NCI-H82 (cell line): ENCODE measurements at places on chromosomes 11 and 22.

GRCh38 chr11:34239465-34240149, 118.2 kb downstream of the ABTB2 start:
- no peak for DNase-seq

DNA sequence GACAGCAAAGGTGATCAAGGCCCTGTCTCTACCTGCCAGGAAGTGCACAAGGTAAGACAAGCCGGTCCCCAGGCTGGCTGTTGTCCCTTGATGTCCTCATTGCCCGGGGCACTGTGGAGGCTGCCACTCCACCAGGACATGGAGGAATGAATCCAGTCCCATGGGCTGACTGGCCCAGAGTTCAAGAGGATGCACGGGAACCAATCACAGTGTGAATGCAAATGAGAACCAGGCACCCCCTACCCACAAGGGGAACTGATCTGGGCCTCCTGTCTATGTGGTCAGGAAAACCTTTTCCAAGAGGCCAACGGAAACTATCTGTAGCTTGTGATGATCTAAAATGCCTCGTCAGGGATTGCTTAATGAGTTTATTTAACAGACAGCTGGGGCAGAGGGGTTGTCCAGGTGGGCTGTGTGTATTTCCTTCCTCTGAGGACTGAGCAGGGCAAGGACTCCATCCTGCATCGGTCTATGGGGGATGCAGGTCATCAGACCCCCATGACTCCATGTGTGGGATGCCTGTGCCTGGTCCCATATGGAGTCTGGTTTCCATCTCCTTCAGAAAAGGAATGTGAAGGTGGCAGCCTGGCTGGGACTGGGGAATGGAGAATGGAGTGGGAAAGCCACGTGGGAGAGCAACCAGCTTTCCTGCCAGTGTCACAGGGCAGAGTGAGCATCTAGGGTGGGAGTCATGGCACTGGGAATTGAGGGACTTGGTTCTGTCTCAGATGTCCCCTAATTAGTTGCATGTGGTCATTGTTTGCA, 60.5 kb downstream of the CD82 start:
- DNase-seq = no peak

DNA sequence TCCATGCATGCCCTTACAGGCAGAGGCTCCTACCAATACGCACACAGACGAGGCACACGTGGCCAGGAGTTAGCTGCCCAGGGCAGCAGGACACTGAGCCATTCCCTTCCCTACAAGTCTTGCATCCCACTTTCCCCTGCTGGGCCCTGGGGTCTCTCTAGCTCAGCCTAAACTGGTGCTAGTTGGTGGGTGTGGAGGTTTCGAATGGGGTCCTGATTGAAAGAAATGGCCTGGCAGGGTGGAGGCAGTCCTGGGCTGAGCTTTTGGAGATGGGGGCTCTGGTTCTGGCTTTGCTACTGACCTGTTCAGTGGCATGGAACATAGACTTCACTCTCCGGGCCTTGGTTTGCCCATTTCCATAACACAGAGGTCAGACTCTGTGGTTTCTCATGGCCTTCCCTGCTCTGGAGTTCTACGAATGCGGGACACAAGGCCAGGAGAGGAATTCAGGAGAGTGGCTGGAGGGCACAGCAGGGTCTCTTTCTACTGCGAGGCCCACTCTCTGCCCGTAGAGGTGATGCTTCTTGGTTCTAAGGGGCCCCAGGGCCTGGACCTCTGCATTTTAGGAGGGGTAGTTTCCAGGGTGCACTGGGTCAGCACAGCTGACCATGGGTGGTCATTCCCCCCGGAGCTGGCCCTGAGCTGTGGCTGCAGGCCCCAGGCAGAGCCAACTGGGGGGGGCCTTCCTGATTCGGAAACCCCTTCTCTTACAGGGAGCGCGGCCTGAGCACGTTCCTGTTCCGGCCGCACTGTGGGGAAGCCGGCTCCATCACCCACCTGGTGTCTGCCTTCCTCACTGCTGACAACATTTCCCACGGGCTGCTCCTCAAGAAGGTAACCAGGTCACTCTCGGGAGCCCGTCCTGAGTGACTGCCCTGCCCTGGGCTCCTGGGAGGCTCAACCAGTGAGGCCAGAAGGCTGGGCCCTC, 40.0 kb downstream of the RNF141 start:
- DNase-seq = no peak

DNA sequence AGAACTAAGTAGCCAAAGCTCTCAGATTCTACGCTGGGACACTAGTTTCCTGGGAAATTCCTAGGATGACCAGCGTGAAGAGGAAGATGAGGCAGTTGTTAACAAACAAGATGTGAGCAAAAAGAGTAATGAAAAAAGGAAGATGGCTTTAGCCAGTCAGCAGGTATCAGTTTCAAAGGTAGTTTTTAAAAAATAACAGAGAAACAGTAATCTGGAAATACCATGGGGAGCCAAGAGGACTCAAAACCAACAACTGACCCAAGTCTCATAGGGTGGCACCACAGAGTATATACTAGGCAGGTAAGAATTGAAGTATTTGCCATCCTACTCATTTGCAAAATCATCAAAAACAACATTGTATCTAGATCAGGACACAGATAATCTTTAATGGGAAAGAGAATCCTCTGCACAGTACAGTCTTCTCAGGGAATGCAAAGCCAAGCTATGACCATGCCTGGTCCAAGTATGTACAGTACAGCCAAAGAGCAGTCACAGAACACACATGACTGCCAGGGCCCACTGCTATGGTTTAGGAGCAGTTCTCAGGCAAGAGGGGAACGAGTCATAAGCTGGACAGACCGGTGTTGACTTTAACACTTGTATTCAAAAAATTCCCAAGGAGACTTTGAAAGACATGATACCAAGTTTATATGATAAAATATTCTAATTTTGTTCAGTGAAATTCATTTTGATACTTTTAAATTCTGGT, 20.6 kb downstream of the MSANTD4 start:
- DNase-seq = no peak

DNA sequence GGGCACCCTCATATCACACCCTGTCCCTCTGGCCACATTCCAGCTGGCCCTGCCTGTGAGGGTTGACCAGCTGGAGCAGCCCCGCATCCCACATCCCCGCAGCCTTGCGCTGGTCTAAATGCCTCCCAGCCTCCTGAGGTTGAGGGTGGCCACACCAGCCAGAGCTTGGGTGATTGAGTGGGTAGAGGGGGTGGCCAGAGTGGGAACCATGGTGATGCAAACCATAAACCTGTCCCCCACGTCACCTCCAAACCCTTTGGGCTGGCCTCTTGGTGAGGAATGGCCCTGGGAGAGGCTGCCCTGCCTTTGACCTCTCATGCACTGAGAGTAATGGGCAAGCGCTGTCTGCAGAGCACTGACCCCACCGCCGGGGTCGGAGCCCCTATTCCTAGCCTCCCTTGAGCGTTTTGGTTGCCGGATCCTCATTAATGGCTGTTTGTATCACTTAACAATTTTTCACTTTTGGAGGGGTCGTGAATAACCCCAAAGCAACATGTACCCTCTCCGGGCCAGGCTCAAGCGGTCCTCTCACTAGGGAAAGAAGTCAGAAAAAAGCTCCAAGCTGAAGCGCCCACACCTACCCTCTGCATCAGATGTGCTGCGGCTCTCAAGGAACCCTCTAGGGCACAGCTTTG, 16.0 kb upstream of the KCNQ1OT1 start:
- no peak for DNase-seq

- DNase-seq = no peak
Observed at GRCh38 chr11:124893781-124894401, 3.8 kb downstream of the ROBO4 start.

GRCh38 chr11:79796704-79797103, 355.9 kb upstream of the TENM4 start:
- no peak for DNase-seq

- no peak for DNase-seq
Observed at GRCh38 chr11:66015454-66015881, 3.7 kb downstream of the CST6 start.

GRCh38 chr11:48044577-48044976, 64.2 kb downstream of the PTPRJ start:
- DNase-seq = no peak

DNA sequence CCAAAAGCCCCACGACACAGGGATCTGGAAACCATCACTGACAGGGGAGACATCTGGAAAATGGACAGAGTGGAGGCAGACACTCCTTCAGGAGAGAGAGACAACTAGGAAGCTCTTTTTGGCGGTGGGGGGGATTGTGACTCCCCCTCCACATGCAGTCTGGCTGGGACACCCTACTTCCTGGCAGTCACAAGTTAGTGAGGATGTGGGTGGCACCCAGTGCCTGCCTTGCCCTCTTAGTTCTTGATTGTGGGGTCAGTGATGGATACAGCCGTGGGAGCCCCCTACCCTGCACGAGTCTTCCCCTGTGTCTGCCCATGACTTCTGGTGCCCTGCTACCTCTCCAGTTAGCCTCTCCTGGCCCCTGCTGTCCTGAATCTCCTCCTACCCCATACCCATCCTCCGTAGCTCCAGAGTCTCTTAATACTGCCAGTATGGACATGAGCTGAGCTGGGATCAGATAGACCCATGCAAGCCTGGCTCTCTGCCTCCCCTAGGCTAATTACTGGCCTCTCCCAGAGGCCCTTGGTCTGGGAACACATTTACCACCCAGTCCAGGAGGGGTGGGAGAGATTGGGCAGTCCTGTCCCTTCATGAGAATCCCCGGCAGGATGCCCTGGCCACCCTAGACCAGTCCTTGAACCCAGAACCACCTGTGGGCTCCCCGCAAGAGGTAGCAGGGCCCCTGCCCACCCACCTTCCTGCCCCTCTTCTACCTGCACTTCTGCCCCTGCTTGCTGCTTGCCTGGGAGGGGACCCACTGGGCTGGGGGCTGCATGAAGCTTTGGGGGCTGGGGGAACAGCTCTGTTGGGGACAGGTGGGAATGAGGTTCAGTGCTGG, 22.8 kb downstream of the RHBDD3 start:
- DNase-seq = no peak

DNA sequence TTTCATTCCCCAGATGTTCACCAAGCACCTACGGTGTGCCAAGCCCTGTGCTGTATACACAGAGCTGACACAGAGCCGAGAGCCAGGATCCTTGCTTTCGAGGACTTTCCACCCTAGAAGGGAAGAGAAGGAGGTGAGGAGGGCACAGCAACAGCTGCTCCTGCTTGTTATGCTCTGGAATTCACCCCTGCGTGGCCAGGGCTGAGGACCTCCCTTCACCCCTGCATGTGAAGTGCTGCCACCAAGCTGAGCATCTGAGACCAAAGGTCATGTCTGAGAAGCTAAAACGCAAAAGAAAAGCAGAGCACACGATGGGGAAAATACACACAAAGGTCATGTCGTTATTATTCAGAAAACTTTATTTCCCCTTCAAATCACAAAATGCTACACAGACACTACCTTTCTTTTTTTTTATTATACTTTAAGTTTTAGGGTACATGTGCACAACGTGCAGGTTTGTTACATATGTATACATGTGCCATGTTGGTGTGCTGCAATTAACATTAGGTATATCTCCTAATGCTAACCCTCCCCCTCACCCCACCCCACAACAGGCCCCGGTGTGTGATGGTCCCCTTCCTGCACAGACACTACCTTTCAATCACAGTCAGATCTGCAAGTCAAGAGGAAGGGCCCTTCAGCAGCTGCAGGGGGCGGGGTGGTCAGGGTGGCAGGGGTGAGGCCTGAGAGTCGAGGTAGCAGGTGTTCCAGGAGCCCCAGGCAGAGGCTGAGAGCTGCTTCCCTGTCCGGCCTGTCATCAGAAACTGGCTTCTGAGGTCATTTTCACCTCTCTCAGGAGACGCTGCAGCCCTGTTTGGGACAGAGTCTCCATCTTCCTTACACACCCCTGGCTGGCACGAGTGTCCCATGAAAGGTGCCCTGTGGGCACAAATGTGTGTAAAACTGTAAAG, 40.1 kb upstream of the PRR5 start:
- DNase-seq = no peak

DNA sequence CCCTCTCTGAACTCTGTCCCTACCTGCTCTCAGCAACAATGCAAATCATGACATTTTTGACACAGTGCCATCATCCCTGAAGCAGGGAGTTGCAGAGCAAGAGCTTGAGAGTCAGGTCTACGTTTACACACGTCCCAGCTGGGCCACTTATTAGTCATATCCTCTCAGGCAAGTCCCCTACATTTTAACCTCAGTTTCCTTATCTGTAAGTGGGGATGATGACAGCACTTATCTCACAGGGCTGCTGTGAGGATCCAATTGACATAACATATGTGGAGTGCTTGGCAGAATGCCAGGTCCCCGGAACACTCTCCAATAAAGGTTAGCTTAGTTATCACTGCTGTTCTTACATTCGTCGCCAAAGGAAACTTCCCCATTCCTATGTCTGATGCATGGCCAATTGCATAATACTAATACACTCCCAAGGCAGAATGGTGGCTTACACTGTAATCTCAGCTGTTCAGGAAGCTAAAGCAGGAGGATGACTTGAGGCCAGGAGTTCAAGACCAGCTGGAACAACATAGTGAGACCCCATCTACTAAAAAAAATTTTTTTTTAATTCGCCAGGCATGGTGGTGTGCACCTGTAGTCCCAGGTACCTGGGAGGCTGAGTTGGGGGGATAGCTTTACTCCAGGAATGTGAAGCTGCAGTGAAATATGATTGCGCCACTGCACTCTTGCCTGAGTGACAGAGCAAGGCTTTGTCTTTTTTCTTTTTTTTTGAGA, 16.6 kb downstream of the ASCC2 start:
- peak; percentile 75 for DNase-seq

- DNase-seq = no peak
Observed at GRCh38 chr11:46235777-46236688, 41.4 kb upstream of the CREB3L1 start.

GRCh38 chr22:31289344-31289743, 2.9 kb downstream of the PIK3IP1 start:
- DNase-seq = no peak

DNA sequence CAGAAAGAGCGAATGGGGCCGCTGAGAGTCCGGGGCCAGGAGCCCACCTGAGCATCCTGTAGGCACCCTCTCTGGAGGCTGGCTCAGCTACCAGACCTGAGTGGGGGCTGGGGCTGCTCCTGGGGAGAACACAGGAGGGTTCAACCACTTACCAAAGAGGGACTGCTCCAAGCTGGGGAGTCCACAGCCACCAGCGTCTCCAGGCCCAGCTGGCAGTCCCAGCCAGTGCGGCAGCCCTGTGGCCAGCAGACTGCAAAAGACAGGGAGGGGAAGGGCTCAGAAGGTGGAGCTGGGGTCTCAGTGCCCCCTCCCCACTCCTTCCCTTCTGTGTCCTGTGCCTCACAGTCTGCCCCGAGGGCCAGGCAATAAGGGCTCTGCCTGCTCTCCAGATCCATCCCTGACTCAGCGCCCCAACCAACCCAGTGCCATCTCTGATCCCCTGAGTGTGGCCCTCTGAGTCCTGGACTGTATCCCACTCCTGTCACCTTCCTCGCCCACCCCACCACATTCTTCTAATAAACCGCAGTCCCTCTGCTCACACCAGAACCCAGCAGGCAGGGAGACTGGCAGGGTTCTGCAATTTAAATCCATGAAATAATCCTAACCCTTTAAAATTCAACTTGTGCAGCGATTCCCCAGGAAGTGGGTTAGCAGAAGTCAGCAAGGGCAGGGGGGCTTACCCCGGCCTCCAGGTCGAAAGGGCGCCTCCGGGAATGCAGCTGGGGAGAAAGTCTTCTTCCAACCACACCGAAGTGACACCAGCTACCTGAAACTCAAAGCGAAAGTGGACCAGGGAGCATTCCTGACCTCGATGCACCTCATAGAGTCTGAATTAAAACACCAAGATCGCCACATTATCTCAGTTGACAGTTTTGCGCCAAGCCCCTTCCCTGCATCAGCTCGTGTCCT, 13.3 kb downstream of the CHST1 start:
- DNase-seq = no peak
